ENCODE measurements at places on chromosomes 3 and 15.

GRCh38 chr3:67470207-67470606 lies 184.2 kb downstream of the SUCLG2 start:
- DNase-seq: no peak

- no peak for DNase-seq
Measured at GRCh38 chr3:168996622-168997021, 666.9 kb downstream of the MECOM start.

- DNase-seq: no peak
Measured at GRCh38 chr15:65787260-65787659, 4.8 kb downstream of the DENND4A start.

- no peak for DNase-seq
Measured at GRCh38 chr15:31494786-31495185, 168.2 kb downstream of the KLF13 start.

Data from right cardiac atrium (tissue), 5 donors.